ENCODE measurements at places on chromosomes 1 and 21.

- DNase-seq: no peak
Measured at GRCh38 chr1:110631836-110632620, 25.9 kb upstream of the KCNA2 start.

DNA sequence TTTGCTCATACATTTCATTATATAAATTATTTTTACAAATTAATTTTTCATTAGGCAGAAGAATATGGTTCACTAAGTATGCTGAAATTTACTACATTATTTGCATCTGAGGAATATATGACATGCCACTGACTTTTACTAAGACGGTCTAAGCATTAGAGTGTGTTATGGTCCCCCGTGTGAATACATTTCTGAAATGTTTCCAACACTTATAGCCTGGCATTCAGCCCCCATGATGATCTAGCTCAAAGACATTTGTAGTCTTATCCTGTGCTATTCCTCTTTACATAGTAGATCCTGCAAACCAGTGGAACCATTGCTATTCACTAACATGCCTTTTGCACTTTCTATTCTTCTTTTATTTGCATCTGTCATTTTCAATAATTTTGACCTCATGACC lies 1878.0 kb downstream of the MRPL39 start:
- no peak for DNase-seq

DNA sequence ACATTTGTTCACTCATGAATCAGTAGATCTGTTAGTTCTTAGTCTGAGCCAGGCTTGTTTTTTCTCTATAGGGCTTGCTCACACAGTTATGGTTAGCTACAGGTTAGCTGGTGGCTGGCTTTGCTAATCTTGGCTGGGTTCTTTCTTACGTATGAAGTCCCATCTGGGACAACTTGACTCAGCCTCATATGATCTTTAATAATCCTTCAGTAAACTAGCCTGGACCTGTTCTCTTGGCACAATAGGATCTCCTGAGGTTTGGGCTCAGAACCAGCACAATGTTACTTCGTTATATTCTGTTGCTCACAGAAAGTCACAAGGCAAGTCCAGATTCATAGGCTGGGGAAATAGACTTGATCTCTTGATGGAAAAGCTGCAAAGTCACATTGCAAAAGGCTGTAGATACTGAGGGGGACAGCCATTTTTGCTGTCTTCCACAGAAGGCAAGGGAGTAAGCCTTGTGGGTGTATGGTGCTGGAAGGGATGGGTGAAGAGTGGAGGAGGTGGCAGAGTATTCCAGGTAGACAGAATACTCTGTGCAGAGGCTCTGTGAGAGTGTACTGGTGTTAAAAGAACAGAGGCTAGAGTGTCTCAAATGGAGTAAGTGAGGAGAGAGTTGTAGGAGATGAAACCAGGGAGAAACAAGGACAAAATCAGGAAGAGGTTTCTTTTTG lies 24.4 kb downstream of the EFCAB7 start:
- no peak for DNase-seq

DNA sequence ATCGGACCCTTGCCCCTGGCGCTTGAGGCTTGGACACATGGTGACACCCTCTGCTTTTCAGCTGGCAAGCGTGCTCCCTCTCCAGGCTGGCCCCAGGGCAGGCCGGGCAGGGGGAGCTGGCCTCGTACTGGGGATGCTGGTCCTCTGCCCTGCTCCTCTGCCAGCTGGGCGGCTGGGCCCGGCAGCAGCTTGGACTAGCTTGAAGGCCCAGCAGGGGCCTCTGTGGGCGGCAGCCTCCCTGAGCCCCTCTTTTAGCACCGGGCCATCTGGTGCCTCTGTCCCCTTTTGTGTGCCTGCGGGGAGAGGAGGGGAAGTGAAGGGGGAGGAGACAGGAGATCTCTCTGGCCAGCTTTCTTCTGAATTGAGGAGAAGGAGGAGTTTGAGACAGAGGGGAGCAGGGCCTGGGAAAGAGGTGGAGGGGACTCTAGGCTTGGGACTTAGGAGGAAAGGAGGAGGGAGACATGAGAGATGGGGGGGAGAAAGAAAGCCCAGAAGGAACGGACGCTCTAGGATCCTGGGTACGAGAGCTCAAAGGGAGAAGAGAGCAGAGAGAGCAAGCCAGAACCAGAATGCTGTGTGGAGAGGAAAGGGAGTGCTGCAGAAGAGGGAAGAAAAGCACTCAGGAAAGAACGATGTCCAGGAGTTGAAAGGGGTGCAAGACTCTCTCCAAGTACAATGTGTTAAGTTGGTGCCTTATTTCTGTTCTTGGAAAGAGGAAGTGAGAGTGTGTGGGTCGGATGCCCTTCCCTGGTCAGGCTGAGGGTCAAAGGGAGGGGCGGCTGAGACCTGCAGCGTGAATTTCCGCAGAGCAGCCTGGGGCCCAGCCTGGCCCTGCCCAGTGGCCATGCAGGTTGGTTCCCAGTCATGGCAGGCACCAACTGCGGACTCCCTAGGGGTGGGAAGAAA lies 40.3 kb downstream of the IER5 start:
- no peak for DNase-seq

DNA sequence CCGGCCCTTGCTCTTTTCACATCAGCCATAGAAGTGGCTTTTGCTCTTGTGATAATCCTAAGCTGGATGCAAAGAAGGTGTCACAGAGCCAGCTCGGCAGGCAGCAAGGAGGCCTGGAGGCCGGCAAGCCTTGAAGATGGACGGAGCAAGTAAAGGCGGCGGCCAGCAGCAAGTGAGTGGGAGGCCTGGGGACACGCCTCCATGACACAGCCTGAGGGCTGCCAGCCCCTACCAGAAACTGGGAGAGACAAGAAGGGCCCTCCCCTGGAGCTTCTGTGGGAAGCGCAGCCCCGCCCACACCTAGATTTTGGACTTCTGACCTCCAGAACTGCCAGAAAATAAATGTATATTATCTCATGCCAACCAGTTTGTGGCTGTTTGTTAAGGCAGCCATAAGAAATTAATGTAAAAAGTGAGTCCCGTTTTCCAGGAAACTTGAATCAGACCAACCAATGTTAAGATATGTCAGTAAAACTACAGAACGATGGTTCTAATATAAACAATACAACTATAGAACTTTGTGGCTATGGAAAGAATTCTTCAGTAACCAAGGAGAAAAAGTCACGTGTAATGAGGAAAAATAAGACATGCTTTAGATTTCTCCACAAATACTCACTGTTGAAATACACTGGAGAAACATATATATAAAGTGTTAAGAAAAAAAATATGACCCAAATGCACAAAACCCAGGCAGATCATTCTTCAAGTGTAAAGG lies 49.9 kb downstream of the BACE2 start:
- no peak for DNase-seq

GRCh38 chr1:41282679-41283317 lies 40.7 kb upstream of the SCMH1 start:
- DNase-seq: peak; percentile 22

Measured in hematopoietic multipotent progenitor cell treated with erythropoietin and hydrocortisone succinate and interleukin-3 and kit ligand, for 8 days (in vitro differentiated cells).